SK-MEL-5 (cell line): ENCODE measurements at places on chromosomes 13 and 19.
A peak's percentile ranks its signal among the peaks of the same experiment; 100 is the strongest.

DNA sequence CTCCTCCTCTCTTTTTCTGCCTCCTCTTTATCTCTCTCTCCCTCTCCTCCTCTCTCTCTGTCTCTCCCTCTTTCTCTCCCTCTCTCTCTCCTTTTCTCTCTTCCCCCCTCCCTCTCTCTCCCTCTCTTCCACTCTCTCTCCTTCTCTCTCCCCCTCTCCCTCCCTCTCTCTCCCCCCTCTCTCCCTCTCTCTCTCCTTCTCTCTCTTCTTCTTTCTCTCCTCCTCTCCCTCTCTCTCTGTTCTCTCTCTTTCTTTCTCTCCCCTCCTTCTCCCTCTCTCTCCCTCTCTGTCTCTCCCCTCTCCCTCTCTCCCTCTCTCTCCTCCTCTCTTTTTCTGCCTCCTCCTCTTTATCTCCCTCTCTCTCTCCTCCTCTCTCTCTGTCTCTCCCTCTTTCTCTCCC, 197.4 kb downstream of the UQCRFS1 start:
- DNase-seq, result no peak

- no peak for DNase-seq
These were observed 458.9 kb downstream of the SLITRK1 start for GRCh38 chr13:83423381-83423780.

DNA sequence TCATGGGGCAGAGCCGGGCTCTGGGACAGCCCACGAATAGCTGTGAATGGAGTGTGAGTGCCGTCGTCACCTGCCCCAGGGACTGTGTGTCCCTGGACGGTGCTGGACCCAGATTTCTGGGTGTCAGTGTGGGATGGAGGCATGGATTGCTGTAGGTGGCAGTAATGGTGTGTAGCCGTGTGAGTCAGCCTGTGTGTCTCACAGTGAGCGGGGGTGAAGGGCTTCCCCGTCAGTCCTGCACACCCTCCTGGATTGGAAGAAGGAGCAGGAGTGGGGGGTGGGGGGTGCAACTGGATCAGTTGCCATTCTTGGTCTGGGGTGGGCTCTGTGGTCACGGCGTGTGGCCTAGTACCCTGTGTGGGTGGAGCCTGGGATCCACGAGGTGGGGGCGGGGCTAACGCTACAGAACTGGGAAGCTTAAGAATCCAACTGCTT, 6.5 kb upstream of the LTBP4 start:
- peak; percentile 30 for DNase-seq

DNA sequence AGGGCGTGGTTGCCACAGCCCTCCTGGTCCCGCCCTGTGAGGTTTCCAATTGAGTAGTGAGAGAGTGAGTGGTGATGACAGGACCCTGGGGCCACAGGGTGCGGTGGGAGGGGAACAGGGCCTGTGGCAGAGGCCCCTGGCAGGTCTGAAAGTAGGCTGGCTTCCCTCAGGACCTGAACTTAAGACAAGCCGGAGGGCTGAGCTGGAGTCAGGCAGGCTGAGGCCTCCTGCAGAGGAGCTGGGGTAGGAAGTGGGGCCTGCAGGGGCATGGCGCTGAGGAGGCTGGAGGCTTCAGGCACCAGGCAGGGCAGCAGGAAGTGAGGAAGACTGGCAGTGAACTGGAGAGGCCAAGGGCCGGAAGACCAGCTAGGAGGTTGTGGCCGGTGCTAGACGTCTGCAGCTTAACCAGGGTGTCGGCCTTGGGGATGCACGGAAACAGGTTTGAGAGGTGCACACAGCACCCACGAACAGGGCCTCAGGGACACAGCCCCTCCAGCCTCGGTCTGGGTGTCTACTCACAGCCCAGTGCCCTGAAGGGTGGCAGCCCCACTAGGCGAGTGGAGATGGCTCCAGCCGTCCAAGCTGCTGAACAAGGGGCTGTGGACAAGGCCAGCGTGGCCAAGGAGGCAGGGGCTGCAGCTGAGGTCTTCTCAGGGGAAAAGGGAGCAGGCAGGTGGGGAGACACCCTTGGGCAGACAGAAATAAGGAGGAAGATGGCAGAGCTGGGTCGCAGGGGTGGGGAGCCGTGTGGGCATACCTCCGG, 17.8 kb downstream of the POP4 start:
- DNase-seq, result no peak

DNA sequence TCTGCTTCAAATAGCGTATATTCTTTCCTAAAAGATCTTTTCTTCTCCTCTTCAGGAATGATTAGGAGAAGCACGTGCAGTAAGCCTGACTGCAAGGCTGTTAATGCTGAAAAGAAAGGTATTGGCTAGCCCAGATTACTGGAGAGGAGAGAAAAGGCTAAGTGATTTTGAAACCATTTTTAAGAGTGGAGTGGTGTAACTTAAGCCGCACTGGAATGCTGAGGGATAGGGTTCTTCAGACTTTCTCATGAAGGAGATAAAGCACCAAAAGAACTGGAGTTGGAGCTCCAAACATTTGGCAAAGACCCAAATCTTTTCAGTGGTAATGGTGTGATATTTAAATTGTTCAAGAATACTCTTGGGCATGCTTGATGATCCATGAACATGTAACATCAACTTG, 388.3 kb downstream of the COG6 start:
- DNase-seq, result no peak

GRCh38 chr13:102721800-102722231, 27.0 kb upstream of the METTL21C start:
- no peak for DNase-seq

DNA sequence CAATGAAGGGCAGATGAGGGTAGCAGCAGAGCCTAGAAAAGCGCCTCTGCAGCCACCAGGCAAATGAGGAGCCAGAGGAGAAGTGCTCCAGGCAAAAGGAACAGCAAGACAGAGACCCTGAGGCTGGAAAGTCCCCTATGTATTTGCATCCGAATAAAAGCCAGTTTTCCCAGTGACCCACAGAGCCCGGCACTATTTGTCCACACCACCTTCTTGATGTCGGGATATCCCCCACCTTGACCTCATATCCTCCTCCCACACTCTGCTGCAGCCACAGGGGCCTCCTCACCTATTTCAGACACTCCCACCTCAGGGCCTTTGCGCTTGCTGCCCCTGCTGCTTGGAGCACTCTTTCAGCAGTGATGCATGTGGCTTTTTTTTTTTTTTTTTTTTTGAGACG, 6.6 kb downstream of the ATG4D start:
- no peak for DNase-seq
